ENCODE measurements at places on chromosomes 3 and 15. TPM values are rescaled to one million over a fixed set of nuclear protein-coding genes. Genes with fewer than 3 reads are reported as not detected.

- DNase-seq: no peak
Measured at GRCh38 chr3:85270488-85270887, 311.7 kb downstream of the CADM2 start.

- DNase-seq: no peak
Measured at GRCh38 chr15:85879334-85880163, 84.8 kb upstream of the KLHL25 start.

DNA sequence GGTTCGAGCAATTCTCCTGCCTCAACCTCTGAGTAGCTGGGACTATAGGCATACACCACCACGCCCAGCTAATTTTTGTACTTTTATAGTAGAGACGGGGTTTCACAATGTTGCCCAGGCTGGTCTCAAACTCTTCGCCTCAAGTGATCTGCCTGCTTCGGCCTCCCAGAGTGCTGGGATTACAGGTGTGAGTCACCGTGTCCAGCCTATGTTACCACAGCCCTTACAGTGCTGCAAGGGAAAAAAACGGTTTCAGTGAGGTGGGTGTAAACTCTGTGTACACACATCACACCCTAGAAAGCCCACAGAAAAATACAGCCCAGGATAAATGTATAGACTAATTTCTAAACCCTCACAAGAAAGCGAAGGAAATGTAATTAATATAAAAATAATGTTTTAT, 103.5 kb upstream of the AKAP13 start:
- DNase-seq: no peak

DNA sequence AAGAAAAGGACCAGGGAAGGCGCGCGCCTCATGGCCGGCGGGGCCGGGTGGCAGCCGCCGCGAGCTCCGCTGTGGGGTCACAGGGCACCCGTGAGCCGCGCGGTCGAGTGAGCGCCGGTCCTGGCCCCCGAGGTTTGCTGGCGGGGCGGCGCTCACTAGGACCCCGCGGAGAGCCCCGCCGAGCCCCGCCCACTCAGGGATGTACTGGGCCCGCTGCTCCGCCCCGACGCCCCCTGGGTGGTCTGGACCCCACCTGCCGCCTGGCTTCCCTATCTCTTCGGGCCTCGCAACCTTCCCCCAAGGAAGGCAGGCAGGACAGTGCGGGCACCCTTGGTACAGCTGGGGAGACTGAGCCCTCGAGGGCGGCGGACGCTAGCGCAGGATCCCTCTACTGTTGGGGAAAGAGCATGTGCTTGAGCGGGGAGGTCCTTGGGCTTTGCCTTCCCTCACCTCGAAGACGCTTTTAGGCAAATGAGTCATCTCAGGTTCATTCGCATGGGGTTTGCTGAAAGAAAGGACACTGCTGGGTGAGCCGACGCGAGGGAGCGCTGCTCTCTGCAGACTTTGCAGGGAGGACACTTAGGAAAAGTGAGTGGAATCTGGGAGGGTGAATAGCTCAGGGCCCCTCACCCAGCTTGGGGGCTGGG, at the start of gene CHRNB4:
Gene CHRNB4 (minus strand): TSS at position 109 of the 647 bp plus-strand sequence. CDS start 77 bp downstream, at position 32.
- DNase-seq: peak; percentile 41

DNA sequence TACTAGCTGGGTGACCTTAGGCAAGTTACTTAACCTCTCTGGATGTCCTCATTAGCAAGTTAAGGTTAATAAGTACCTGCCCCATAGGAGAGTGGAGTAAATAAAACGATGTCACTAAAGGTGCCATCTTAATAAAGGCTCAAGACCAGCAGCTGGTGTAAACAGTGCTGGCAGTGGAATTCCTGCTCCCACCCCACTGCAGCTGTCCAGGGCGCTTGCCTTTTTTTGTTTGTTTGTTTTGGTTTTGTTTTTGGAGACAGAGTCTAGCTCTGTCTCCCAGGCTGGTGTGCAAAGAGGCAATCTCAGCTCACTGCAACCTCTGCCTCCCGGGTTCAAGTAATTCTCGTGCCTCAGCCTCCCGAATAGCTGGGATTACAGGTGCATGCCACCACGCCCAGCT, 28.9 kb downstream of the IDH3A start:
- DNase-seq: no peak

DNA sequence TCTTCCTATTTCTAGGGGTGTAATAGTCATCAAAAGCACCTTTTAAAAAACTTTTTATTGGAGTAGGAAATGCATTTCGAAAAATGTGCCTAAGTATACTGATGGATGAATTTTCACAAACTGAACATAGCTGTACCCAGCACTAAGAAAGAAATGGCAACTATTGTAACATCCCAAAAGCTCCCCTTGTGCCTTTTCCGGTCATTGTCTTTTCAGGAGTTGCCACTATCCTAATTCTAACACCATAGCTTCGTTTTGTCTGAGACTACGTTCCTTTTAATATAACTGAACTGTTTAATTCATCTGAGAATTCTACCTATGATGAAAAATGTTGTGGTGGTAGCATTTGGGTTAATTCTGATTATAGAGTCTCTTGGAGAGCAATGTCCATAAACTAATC, 1.9 kb downstream of the TIMMDC1 start:
- DNase-seq: no peak

DNA sequence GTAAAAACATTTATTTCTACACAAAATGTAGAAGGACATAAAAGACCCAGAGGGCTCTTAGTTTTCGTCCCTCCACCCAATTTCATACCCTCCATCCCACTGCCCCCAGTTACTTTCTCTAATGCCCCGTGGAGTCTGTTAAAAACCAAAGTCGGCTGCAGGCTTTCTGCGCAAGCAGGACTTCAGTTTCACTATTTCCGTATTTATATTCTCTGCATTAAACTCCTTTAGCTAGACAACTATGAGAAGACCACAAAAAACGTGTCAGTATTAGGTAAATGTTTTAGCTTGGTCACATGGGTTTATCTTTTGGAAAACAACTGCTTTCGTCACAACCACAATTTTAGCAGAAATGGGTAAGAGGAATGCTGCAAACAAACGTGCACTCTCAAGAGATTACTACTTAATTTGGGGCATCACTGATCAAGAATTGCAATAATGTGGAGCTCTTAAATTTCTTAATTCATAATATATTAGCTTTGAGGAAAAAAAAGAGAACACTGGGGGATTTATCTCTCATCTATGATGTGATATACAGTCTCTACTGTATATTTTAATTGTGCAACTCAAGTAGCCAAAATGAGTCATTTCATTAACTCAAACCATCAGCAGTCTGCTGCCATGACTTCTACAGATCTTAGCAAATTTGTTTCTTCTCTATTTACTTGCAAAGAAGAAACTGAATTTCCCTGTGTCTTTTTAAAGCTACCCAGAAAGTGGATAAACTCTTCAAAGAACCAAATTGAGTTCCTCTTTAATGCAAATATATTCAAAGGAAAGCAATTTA, 740 bp upstream of the NSMCE3 start:
- DNase-seq: no peak

DNA sequence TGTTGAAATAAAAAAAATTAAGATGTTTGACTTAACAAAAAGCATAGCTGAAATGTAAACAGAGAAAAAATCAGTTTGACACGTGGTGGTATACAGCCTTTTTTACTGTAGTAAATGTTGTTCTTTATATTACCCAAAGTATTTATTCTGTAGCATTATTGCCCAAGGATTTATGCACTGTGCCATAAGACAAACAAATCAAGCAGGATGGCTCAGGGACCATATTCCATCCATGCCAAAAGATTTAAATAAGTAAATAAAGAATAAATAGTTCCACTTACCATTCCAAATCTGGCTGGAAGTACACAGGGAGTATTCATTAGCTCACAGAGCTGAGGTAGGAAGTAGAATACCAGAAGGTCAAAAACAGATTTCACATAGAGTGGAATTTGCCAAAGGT, 666.7 kb upstream of the CADM2 start:
- DNase-seq: no peak

DNA sequence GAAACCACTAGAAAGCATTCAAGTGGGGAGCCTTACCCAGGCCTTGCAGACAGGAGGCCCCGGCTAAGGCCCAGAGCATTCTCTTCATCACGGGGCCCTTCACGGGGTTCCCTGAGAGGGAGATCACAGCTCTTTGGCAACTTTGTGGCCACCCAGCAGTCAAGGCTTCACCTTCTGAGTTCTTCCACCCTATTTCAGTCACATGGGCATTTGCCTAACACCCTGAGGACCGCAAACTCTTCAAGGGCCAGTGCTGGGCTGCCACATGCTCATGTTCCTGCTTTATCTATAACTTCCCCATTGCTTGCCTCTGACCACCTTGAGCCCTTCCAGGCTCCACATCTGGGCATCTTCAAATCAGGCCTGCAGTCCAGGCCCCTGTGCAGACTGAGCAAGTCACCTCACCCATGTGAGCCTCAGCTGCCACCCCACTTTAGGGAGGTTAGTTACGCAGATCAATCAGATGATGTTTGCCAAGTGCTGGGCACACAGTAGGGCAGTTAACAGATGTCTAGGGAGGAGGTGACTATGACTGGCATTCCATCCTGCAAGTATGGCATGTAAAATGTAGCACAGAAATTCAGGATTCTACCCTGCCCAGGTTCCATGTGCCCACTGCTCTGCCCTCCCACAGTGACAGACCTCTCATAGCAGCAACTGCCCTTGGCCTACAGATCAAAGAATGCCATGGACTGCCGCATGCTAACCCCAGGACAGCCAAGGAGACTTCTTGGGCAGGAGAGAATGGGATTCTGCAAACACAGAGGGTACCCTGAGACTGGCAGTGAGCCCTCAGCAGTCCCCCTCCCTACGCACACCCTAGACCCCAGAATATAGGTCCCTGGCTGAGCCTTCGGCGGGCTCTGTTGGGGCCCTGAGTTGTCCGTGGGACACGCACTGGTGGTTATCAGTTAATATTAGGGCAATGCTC, 37.6 kb upstream of the ZNF710 start:
- no peak for DNase-seq

DNA sequence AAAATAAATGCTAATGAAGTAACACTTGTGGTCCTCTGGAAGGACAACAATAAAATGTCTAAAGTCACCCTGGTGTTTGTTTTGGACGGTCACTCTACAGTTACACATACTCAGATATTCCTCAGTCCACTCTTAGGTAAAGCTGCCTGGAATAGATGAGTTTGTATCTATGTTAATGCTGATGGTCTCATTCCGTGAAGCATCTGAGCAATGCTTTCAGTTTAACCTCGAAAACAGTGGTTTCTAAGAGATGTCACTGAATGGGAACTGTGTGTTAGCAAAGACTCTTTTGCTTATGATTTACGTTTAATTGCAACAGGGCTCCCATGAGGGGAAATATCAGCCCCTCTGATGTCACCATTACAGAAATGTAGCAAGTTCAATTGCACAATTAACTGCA, 49.1 kb downstream of the FBN1 start:
- no peak for DNase-seq

DNA sequence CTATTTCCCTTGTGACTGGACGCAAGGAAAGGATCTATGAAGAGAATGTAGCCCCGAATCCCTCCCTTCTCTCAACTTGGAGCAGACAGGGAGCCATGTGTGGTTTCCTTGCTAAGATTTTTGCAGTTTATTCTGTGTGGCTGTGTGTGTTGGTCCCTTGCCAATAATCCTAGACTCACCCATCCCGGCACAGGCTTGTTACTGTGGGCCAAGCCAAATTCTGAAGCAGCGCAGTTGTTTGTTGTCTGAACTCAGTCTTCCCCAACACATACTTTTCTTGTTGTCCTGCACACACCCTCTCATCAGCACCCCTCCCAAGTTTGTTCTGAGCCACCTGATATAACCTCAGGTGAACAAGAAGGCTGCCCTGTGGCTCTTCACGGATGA, 193.3 kb upstream of the CTDSPL start:
- DNase-seq: peak; percentile 86

DNA sequence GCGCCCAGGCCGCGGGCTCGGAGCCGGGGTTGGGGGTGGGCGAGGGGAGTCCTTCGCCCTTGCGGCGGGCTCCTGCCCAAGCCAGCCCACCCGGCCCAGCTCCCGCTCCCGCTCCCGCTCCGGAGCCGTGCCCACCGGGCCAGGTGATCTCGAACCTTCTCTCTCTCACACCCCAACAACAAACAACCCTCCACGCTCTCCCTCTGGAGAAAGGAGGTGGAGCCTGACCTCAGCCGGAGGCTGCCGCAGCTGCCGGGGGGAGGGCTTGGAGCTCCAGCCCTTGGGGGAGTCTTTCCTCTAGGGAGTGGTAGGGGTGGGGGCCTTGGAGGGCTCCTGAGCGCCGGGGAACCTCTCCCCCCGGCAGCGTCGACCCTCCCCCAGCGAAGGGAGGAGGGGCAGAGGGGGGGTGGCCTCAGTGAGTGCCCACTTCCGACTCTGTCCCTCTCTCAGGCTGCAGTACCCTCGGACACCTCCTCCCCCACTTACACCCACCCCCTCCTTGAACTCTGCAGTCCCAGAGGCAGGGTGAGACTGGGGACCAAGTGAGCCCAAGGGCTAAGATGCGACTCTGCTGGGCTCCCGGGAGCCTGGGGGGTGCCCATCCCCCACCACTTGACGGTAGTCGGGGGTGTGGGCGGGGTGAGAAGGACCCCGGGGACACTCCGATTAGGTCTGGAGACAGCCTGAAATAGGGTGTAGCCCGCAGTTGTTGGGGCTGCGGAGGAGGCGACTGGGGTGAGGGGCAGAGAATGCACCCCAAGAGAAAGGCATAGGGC, 4.4 kb upstream of the BAHD1 start:
- DNase-seq: no peak

GRCh38 chr15:35693886-35694285, 147.9 kb upstream of the DPH6 start:
- no peak for DNase-seq

- no peak for DNase-seq
Measured at GRCh38 chr3:4906107-4906621, 73.1 kb upstream of the BHLHE40 start.

GRCh38 chr3:152113992-152114651, 154.6 kb upstream of the MBNL1 start:
- no peak for DNase-seq

- no peak for DNase-seq
Measured at GRCh38 chr15:63015618-63016017, 26.9 kb upstream of the TPM1 start.

- peak; percentile 74 for DNase-seq
Measured at GRCh38 chr3:39378088-39378487, 5.1 kb upstream of the SLC25A38 start.

DNA sequence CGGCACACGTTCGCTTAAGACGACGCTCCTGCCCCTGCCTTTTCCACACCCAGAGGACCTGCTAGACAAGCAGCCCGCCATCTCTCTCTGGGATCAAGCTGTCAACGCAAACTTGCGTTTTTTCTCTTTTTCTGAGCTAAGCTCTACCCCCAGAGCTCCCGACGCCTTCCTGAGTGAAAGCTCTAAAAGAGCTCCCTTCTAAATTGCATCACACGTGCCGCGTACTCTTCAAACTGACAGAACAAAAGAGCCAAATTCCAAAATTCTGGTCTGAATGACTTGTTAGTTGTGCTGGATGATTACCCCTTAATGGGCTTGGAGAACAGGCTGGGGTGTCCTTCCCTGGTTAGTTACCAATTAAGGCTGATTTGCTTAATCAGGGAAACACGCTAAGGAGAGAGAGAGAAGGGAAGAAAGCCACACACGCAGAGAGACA, 81.2 kb downstream of the MDFIC2 start:
- DNase-seq: no peak

The CCR9 gene
- total RNA-seq: not detected

The TEX9 gene
- 49.2 TPM for total RNA-seq

The TMEM207 gene
- not detected for total RNA-seq

The RFTN1 gene
- total RNA-seq: 119 TPM

The CAND2 gene
- 18.0 TPM for total RNA-seq

The LYZL4 gene
- total RNA-seq: not detected

The CYP8B1 gene
- total RNA-seq: not detected

The TPRG1 gene
- 10.5 TPM for total RNA-seq

All from thyroid gland (tissue), 4 donors.